ENCODE measurements at places on chromosomes 7 and 10.

DNA sequence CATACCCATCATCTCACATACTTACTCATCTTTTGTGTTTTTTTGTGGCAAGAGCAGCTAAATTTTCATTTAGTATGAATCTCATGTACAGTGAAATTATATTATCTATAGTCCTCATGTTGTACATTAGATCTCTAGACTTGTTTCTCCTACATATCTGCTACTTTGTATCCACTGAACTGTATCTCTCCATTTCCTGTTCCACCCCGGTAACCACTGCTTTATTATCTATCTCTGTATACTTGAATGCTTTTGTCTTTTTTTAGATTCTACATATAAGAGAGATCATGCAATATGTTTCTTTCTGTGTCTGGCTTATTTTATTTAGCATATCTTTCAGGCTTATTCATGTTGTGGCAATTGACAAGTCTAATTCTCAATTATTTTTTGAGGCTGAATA lies 125.1 kb downstream of the ANKRD7 start:
- DNase-seq = no peak

- DNase-seq = no peak
These were observed 71.1 kb downstream of the CXCL12 start for GRCh38 chr10:44313761-44314165.

- DNase-seq = no peak
These were observed 34.7 kb downstream of the MRPS24 start for GRCh38 chr7:43834463-43835251.

- DNase-seq = no peak
These were observed 12.9 kb downstream of the BHLHA15 start for GRCh38 chr7:98223898-98224700.

- DNase-seq = no peak
These were observed 57.8 kb downstream of the GAD2 start for GRCh38 chr10:26274391-26274790.

DNA sequence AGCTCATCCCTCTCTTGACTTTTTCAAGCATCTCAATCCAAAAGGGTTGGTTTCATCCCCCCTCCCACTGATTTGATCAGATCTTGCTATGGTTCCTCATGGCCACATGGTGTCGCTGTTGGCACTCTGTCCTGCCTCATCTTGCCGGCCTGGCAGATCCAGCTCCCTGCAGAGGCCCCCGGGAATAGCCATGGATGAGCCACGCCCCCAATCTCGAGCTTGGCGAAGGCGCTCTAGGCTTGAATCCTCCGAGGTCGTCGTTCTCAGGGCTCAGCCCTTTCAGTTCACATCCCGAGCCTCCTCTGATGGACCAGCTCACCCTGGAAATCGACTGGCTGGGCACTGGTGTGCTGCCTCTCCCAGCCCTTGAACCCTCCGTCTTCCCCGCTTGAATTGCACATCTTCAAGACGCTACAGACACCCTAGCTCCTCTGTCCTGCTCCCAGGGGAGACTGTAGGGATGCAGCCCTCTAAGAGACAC lies 628.7 kb downstream of the TYW1 start:
- peak; percentile 81 for DNase-seq

- DNase-seq = no peak
These were observed 73.2 kb downstream of the RHOBTB1 start for GRCh38 chr10:60870803-60871202.

- DNase-seq = no peak
These were observed 41.0 kb upstream of the C10orf120 start for GRCh38 chr10:122740640-122741039.

GRCh38 chr7:137476937-137477336 lies 133.4 kb upstream of the PTN start:
- DNase-seq = no peak

- DNase-seq = no peak
These were observed 80.0 kb downstream of the C7orf25 start for GRCh38 chr7:42831718-42832522.

DNA sequence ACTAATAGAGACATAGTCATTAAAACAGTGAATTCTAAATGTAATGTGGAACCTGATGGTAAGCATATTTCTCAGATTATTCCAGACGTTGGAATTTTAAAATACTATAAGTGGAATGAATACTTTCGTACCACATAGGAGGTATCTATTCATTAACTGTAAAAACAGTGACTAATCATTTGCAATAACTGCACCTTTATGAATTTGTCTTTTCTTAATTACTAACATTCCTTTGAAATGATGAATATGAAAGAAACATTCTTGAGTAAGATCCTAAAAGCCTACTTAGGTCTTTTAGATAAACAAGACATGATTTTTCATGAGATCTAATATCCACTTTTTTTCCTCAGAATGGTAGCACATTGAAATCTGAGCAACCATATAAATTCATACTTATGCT lies 549.0 kb upstream of the LRRN3 start:
- no peak for DNase-seq

Measured in cardiac septum (tissue), 1 donor.